Activated CD8-positive, alpha-beta memory T cell treated with anti-CD3 and anti-CD28 coated beads, Interleukin-2, amount 50 U/mL, for 4 hours (primary cell): ENCODE measurements at places on chromosomes 7 and 10.

- DNase-seq, result no peak
These were observed 22.2 kb downstream of the PSPH start for GRCh38 chr7:56028942-56029630.

- DNase-seq, result no peak
These were observed 22.5 kb upstream of the CHRM2 start for GRCh38 chr7:136845899-136846465.

- DNase-seq, result no peak
These were observed 1.9 kb upstream of the ITPRIP start for GRCh38 chr10:104340111-104340526.

- DNase-seq, result no peak
These were observed 7.8 kb downstream of the NPS start for GRCh38 chr10:127556916-127557315.

DNA sequence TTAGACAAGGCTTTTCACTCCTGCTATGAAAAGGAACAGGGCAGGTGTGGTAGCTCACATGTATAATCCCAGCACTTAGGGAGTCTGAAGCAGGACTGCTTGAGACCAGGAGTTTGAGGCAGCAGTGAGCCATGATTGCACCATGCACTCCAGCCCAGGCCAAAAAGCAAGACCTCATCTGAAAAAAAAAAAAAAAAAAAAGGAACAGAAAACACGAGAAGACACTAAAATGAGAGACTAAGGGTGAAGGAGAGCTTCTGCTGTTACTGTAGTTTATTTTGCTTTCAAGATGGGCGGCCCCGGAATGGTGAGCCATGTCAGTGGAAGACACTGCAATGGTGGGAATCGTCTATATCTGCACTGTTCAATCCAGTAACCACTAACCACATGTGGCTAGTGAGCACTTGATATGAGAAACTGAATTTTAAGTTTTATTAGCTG, 9.9 kb downstream of the PIP4K2A start:
- no peak for DNase-seq

DNA sequence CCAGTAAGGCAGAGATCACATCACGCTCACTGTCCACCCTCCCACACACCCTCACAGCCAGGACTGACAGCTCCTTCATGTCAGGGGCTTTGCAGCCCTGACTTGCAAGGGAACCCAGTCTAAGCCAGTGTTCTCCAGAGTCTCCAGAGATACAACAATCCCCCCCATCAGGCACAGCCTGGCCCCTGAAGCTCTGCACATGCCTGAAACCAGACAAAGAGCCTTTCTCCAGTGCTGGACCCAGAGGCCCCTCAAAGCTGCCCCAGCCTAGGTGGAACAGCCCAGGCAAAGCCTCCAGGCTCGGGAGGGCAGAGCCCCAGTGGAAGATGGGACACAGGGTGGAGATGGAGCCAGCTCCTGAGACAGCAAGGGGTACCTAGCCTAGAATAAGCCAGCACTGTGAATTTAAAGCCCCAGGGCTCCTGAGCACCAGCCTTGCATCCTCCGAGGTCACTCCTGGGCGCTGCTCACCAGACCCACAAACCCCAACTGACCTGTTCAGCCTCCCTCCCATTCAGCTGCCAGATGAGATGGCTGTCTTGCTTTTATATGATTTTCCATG, 50.2 kb downstream of the GRID1 start:
- DNase-seq, result no peak

GRCh38 chr7:139739863-139740597, 37.8 kb downstream of the HIPK2 start:
- no peak for DNase-seq

GRCh38 chr7:73954181-73954580, 73.8 kb upstream of the ELN start:
- no peak for DNase-seq

DNA sequence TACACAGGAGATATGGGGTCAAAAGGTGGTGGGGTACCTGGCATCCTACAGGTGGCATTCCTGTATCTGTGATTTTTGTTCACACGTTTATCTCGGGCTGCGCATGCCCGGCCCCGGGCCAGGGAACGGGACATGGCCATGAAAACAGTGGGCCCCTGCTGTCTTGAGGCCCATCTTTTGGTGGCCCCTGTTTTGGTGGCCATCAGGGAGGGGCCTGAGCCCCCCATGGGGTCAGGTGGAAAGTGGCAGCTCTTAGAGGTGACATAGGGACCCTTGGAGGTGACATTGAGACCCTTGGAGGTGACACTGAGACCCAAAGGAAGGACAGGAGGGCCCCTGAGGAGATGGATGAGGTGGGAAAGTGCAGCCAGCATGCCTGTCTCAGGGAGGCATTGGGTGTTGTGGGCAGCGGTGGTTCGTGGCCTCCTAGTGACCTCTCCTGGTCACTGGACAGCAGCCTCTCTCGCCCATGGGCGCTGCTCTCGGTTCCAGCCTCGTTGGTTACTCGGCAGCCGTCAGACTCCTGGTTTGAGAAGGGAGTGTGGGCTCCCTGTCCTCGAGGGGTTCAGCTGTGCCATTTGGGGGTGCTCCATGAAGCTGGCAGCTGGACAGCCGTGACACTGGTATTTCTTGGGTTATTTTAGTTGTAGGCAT, 39.9 kb downstream of the INPP5A start:
- no peak for DNase-seq
